ENCODE measurements at places on chromosomes 5 and 9.

- no peak for DNase-seq
These were observed 210.3 kb upstream of the TBC1D2 start for GRCh38 chr9:98465799-98466198.

DNA sequence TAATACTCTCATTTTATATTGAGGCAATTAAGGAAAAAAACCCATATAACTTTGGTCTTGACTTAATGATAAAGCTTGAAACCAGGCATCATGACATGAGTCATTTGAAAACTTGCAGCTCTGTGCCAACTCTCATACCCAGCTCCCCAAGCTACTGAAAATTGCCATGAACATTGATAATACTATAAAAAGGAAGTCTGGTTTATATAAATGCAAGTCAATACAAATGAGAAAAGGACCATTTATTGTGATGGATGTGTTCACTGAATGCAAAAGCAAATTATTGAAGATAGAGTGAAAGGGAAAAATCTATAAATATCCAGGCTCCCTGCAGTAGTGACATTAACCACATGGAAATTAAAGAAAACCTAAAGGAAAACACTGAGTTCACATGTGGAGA, 116.3 kb downstream of the DEPDC1B start:
- DNase-seq, result no peak

- no peak for DNase-seq
These were observed 855.9 kb upstream of the CDH10 start for GRCh38 chr5:25500635-25501034.

DNA sequence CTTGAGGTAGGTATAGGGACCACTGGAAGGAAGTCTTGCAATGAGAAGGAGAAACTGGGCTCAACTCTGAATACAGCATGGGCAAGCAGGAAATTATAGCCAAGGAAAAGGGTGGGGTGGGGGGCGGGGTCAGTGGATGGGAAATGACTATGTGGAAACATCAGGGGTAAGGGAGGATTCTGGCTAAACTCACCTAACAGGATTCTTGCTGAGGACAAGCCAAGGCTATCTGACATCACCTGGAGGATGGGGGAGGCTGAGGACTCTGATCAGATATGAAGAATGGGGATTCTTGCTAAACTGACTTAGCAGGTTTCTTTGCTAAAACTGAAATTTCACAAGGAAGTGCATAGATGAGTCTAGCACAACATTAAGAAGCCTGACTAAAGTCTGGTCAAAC, 40.8 kb downstream of the CTSL start:
- DNase-seq, result no peak

DNA sequence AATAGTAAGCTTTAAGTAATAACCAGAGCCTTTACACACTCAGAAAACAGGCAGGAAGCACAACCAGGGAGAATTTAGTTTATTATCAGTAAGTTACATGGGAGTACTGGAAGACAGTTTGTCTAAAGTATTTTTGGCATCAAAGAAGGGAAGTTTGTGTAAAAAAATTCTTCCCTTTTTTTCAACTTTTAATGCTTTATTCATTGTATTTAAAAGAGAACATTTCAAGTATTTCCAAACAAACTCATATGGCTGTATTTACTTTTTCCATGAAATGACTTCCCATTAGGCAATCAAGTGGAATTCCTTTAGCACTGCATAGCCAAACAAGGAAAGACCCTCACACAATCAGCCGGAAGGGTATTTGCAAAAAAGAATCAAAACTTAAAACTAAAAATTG, 26.7 kb downstream of the RNF145 start:
- no peak for DNase-seq

DNA sequence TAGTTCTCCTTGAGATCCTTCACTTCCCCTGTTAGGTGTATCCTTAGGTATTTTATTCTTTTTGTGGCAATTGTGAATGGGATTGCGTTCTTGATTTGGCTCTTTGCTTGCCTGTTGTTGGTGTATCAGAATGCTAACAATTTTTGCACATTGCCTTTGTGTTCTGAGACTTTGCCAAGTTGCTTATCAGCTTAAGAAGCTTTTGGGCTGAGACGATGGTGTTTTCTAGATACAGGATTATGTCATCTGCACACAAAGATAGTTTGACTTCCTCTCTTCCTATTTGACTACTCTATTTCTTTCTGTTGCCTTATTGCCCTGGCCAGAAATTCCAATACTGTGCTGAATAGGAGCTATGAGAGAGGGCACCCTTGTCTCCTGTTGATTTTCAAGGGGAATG, 609.4 kb upstream of the COX7C start:
- DNase-seq, result no peak

DNA sequence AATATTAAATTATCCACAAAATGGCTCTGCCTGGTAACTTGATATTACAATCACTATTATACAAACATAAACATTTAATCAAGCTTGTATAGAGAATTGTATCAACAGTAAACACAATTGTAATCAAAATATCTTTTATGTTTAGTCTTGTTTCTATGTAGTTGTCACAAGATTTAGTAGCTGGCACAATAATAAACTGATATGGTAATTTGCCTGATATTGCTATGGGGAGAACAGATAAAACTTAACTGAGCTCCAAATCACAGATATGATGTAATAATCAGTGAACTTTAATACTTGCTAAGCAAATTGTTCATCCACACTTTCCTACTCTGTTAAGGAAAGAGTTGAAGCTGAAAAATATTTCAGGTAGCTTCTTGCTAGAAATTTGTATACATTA, 189.8 kb downstream of the MPDZ start:
- no peak for DNase-seq

All from glutamatergic neuron (in vitro differentiated cells).